ENCODE measurements at places on chromosomes 2 and 18. TPM values are rescaled to one million over a fixed set of nuclear protein-coding genes. Genes with fewer than 3 reads are reported as not detected.

DNA sequence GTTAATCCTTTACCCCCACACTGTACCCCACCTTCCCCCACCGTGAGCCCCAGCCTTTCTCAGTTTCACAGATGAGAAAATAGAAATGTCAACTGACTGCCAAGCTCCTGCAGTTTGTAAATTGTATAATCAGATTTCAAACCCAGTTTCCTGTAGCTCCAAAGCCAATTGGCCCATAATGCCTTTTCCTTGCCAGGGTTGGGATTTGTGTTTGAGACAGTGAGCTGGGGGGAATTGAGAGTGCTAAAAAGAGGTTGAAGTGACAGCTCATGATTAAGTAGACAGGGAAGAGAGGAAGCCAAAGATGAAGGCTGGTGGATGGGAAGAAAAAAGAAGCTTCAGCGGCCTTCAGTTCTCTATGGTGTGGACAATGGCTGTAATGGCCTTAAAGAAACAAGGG, 10.7 kb downstream of the OSBPL6 start:
- H3K27ac ChIP-seq = no peak overlapping the region
- H3K4me1 ChIP-seq = no peaks in the 10 kb centered on the region
- peaks cover 1% of the 10 kb centered on the region for H3K27me3 ChIP-seq
- no peak for DNase-seq
- H3K36me3 ChIP-seq = no peaks in the 10 kb centered on the region
- no peak overlapping the region for H3K4me3 ChIP-seq

GRCh38 chr2:148764815-148765214, 110.2 kb upstream of the KIF5C start:
- no peaks in the 10 kb centered on the region for H3K4me1 ChIP-seq
- H3K27ac ChIP-seq = no peak overlapping the region
- peaks cover 7% of the 10 kb centered on the region for H3K36me3 ChIP-seq
- no peak for DNase-seq
- no peaks in the 10 kb centered on the region for H3K27me3 ChIP-seq

GRCh38 chr2:223386984-223387383, 215.2 kb downstream of the SCG2 start:
- H3K27ac ChIP-seq = no peak overlapping the region
- DNase-seq = no peak
- no peaks in the 10 kb centered on the region for H3K27me3 ChIP-seq
- H3K4me3 ChIP-seq = no peak overlapping the region

- no peak overlapping the region for H3K4me3 ChIP-seq
- no peaks in the 10 kb centered on the region for H3K27me3 ChIP-seq
- H3K27ac ChIP-seq = no peak overlapping the region
- no peaks in the 10 kb centered on the region for H3K36me3 ChIP-seq
Measured at GRCh38 chr2:23402205-23402740, 17.3 kb downstream of the KLHL29 start.

- no peaks in the 10 kb centered on the region for H3K27me3 ChIP-seq
- H3K4me1 ChIP-seq = no peaks in the 10 kb centered on the region
- no peak overlapping the region for H3K27ac ChIP-seq
- H3K4me3 ChIP-seq = no peak overlapping the region
- H3K36me3 ChIP-seq = no peaks in the 10 kb centered on the region
- no peak for DNase-seq
Measured at GRCh38 chr2:166031054-166031453, 77.5 kb upstream of the TTC21B start.

- DNase-seq = no peak
- H3K4me1 ChIP-seq = peaks cover 3% of the 10 kb centered on the region
- no peaks in the 10 kb centered on the region for H3K27me3 ChIP-seq
- H3K4me3 ChIP-seq = no peak overlapping the region
Measured at GRCh38 chr2:237130562-237131421, 45.1 kb downstream of the COPS8 start.

GRCh38 chr2:149466635-149467034, 120.9 kb downstream of the MMADHC start:
- no peaks in the 10 kb centered on the region for H3K27me3 ChIP-seq
- H3K4me1 ChIP-seq = no peaks in the 10 kb centered on the region
- H3K36me3 ChIP-seq = no peaks in the 10 kb centered on the region
- no peak overlapping the region for H3K4me3 ChIP-seq
- no peak overlapping the region for H3K27ac ChIP-seq

- H3K27ac ChIP-seq = no peak overlapping the region
- no peaks in the 10 kb centered on the region for H3K4me1 ChIP-seq
- H3K4me3 ChIP-seq = no peak overlapping the region
- DNase-seq = no peak
- H3K27me3 ChIP-seq = no peaks in the 10 kb centered on the region
Measured at GRCh38 chr2:181304011-181304844, 153.0 kb upstream of the ITGA4 start.

DNA sequence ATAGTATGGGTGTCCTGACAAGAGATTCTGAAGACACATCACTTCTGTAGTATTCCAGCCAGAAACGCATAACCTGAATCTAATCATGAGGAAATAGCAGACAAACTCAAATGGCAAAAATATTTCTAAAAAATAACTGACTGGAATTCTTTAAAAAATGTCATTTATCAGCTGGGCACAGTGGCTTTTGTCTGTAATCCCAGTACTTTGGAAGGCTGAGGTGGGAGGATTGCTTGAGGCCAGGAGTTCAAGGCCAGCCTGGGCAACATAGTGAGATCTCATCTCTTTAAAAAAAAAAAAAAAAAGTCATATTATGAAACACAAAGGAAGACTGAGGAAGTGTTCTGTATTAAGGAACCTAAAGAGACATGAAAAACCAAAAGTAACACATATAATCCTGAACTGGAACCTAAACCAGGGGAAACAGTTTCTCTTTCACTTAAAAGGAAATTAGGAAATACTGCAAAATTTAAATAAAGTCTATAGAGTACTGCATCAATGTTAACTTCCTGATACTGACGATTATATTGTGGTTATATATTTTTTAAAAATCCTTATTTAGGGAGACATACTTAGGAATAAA, 29.9 kb downstream of the SESTD1 start:
- DNase-seq = no peak
- no peak overlapping the region for H3K27ac ChIP-seq

ADNP2 gene
- 61.1 TPM for total RNA-seq

- no peak for DNase-seq
- no peaks in the 10 kb centered on the region for H3K36me3 ChIP-seq
- H3K4me1 ChIP-seq = peaks cover 16% of the 10 kb centered on the region
- no peak overlapping the region for H3K4me3 ChIP-seq
Measured at GRCh38 chr18:6876641-6877041, 147.1 kb downstream of the ARHGAP28 start.

DNA sequence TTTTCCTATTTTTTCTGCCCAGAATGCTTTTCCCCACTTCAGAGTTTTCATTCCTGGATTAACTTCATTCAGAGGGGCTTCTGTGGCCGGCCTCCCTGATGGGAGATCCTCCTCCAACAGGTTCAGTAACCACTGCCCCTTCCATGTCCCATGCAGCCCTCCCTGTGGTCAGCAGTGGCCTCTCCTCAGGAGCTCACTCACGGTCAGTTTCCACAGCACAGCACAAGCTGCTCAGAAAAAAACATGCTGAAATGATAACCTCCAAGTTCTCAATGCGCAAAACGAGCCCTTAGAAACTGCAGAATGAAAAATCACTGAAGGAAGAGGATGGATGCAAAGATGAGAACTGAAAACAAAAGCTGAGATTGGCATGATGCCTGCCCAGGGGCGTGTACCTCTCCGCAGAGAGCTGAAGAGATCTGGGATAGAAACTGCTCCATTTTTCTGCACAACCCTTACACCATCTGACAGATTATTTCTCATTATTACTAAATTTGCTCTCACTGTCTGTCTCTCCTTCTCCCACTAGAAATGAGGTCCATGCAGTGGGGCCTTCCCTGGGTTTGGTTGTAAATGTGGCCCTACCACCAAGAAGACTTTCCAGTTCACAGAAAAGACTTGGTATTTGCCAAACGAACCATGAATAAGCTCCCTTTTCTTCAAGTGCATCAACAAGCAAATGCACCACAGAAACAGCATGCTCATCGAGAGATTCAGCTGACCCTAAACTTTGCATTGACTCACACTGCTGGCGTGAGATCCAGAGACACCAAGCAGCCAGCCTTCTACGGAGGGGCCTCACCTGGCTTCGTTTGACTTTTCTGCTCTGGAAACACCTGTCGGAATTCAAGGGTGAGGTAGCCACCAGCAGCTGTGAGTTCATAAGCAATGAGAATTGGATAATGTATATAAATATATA, 51.5 kb downstream of the TMEM18 start:
- no peaks in the 10 kb centered on the region for H3K27me3 ChIP-seq
- DNase-seq = no peak
- H3K27ac ChIP-seq = no peak overlapping the region
- no peak overlapping the region for H3K4me3 ChIP-seq

- H3K27me3 ChIP-seq = no peaks in the 10 kb centered on the region
- H3K36me3 ChIP-seq = no peaks in the 10 kb centered on the region
- H3K27ac ChIP-seq = no peak overlapping the region
- H3K4me3 ChIP-seq = no peak overlapping the region
- no peaks in the 10 kb centered on the region for H3K4me1 ChIP-seq
- DNase-seq = no peak
Measured at GRCh38 chr2:223602972-223603371, 811 bp upstream of the SCG2 start.

CACNB4 gene
- 4.1 TPM for total RNA-seq

C1GALT1C1L gene
- total RNA-seq = not detected

GRCh38 chr2:202479090-202479489, 103.0 kb downstream of the BMPR2 start:
- no peaks in the 10 kb centered on the region for H3K4me1 ChIP-seq
- H3K4me3 ChIP-seq = no peak overlapping the region
- H3K36me3 ChIP-seq = no peaks in the 10 kb centered on the region
- no peak overlapping the region for H3K27ac ChIP-seq
- no peaks in the 10 kb centered on the region for H3K27me3 ChIP-seq

GRCh38 chr2:152396763-152397162, 61.8 kb downstream of the FMNL2 start:
- DNase-seq = no peak
- H3K36me3 ChIP-seq = no peaks in the 10 kb centered on the region
- no peak overlapping the region for H3K27ac ChIP-seq

SIX3 gene
- 0.21 TPM for total RNA-seq

- peaks cover 7% of the 10 kb centered on the region for H3K4me1 ChIP-seq
- DNase-seq = no peak
- no peaks in the 10 kb centered on the region for H3K36me3 ChIP-seq
- peak overlapping the region; percentile 54 for H3K4me3 ChIP-seq
Measured at GRCh38 chr18:76494231-76495005, 624 bp downstream of the ZNF516 start.
